ENCODE measurements at places on chromosomes 5 and 9. TPM values are rescaled to one million over a fixed set of nuclear protein-coding genes. Genes with fewer than 3 reads are reported as not detected.
A peak's percentile ranks its signal among the peaks of the same experiment; 100 is the strongest.

- DNase-seq: peak; percentile 27
These were observed 105.6 kb downstream of the TENT4A start for GRCh38 chr5:6818594-6819511.

- no peak for DNase-seq
These were observed 282.1 kb downstream of the CRB2 start for GRCh38 chr9:123637945-123638634.

- DNase-seq: peak; percentile 84
These were observed 513.1 kb downstream of the PDE4D start for GRCh38 chr5:59380350-59380951.

DNA sequence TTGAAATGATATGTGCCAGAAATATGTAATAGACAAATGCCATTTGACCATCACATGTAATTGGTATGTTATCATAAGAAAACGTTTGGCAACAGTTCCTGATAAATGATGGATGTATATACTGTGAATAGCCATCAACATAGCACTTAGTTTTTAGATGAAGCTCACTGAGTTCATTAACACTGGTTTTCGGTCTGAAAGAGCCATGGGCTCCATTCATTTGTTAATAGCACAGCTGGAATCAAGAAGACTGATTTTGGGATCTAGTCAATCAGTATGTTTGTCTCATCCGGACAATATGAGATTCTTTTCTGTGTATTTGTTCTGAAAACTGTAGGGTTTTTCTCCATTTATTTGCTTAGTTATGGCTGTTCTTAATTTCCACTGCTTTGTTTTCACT lies 413.5 kb upstream of the CLINT1 start:
- no peak for DNase-seq

GRCh38 chr5:149818116-149818515 lies 88.0 kb downstream of the PPARGC1B start:
- DNase-seq: no peak

DNA sequence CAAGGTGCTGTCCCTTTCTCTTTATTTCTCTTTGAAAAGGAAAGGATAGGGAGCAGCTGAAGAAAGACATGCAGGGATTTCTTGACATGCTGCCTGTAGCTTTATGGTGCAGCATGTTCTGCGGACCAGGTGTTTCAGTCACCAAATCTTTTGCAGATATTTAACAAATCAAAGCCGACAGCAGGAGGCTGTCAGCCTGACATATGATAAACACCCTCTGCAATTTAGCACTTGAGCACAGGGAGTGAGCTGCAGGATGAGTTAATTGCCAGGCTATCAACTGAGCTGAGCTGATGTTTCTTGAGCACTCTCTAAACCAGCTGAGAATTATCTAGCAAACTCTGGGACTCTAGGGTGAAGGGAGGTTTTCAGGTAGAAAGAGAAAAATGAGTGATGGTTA lies 212.8 kb upstream of the ATP10B start:
- DNase-seq: no peak

DNA sequence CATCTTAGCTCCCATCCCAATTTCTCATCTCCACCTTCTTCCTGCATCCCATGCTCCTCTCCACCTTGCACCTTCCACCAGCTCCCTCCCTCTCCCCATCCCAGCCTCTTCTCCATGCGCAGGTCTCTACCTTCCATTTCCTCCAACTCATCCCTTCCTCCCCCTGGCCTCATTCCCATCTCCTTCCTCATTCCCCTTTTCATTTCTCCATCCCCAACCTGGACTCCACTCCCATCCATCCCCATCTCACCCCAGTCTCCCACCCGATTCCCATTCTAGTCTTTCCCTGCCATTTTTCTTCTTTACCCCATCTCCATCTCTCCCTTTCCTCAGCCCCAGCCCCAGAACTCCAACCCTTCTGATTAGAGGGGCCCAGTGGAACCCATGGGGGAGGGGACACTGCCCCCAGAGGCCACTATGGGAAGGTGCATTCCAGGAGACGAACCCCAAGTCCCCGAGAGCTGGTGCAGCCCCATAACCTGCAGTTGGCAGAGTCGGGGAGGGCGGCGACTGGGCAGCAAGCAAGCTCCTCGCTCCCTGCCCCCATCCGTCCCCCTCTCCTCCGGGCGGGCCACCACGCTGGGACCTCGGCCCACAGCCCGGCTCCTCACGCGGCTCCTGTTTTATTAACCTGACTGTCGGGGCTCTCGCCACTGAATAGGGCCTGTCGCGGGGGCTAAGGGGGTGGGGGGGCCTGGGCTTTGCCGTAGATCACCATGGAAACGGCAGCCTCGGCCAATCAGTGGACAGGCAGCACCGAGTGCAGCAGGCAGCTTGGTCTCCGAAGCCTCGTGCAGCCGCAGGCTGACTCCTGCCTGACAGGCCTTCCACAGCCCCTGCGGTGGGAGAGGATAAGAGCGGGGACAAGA lies 66.7 kb downstream of the PCDH1 start:
- DNase-seq: no peak

DNA sequence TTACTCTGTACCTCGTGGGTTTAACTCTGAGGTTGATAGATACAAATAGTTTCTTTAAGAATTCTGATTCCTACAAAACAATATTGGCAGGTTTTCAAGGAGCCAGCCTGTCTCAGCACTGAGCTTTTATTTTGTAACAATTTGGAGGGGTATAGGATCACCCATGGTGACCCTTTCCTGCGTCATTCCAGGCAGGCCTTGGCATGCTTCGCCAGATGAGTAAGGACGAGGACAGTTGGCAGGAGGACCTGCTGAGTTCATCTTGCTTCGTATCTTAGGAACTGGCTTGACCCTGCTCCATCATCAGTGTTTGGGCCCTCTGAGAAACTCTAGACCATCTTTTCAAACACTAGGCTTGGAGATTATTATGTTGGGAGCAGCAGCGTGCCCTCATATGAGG lies 17.9 kb downstream of the ZNF462 start:
- DNase-seq: no peak

GRCh38 chr9:89811886-89812450 lies 207.2 kb downstream of the GADD45G start:
- no peak for DNase-seq

- DNase-seq: no peak
These were observed 12.2 kb upstream of the POMT1 start for GRCh38 chr9:131490514-131490913.

- peak; percentile 72 for DNase-seq
These were observed 70.0 kb downstream of the NLN start for GRCh38 chr5:65791712-65792673.

GRCh38 chr9:88997646-88998045 lies 6.4 kb downstream of the S1PR3 start:
- DNase-seq: no peak

DNA sequence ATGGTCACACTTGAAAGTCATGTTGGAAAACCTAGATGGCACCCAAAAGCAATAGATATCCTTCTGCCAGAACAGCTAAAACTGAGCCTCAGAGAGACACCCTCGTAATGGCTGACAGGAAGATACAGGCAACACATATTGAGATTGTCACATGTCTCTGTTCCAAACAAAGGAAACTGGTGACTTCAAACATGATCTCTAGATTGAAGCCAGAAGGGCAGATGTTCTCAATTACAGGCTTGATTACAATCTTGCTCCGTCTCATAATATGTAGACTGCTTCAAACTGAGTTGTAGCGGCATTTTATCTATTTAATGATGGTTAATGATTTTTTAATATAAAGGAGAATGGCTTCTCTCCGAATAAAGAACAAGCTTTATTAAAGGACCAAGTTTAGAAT lies 774.3 kb downstream of the KCTD16 start:
- peak; percentile 2 for DNase-seq

GRCh38 chr5:127940854-127941253 lies 142.7 kb upstream of the SLC12A2 start:
- DNase-seq: peak; percentile 25

GRCh38 chr5:53249529-53250200 lies 140.1 kb upstream of the MOCS2 start:
- DNase-seq: peak; percentile 68

- peak; percentile 67 for DNase-seq
These were observed 37.0 kb downstream of the SYK start for GRCh38 chr9:90838581-90839154.

DNA sequence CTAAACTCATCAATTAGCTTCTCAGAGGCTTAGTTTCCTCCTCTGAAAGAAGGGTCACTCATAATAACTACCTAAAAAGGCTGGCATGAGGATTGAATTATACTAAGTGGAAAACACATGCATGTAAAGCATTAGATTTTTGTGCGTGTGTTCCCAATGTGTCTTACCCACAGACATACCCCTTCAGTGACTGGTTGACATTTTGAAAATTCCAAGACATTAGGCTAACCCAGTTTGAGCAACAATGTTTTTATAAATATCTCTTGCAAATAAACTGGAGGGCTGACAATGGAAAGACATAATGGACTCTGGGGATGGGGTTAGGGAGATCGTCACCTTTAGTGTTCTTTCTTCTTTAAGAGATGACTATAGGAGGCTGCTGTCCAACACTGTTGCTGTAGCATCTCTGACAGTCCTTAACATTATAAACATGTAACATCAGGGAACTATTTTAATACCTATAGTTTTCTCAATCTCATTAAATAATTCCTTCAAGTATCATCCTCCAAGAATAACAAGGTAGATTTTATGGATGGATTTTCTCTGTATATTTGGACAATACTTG lies 24.3 kb downstream of the HMHB1 start:
- peak; percentile 23 for DNase-seq

- DNase-seq: no peak
These were observed 374.8 kb upstream of the KIF2A start for GRCh38 chr5:61931236-61931635.

GRCh38 chr5:145787507-145787906 lies 47.6 kb downstream of the PRELID2 start:
- no peak for DNase-seq

- DNase-seq: no peak
These were observed 378 bp downstream of the GPR151 start for GRCh38 chr5:146515473-146516150.

- peak; percentile 91 for DNase-seq
These were observed 153.2 kb upstream of the C9orf72 start for GRCh38 chr9:27726244-27727081.

DNA sequence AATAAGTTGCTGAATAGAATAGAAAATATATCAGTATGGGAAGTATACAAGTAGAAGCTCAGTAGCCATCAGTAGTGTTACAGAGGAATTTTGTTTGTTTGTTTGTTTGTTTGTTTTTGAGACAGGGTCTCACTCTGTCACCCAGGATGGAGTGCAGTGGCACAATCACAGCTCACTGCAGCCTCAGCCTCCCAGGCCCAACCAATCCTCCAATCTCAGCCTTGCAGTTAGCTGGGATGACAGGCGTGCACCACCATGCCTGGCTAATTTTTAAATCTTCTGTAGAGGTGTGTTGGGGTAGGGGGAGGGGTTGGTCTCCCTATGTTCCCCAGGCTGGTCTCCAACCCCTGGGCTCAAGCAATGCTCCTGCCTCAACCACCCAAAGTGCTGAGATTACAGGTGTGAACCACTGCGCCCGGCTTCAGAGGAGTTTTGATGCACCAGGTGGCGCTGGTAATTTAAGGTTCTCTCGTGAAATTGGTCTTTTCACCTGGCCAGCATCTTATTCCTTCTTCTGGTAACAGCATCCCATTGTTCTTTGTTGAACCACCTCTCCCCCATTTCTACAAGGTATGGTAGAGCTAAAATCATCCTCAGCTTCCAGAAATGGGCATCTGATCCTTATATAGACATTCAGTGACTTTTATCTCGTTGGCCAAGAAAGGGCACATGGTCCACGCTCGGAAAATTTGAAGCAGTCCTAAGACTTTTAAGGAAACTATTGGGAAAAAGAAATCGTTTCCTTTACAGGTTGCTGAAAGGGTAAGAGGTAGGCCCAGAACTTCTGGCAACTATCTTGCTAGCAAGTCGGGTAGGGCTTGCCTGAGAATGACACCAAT lies 157.1 kb downstream of the ARRDC3 start:
- no peak for DNase-seq

GRCh38 chr5:157252711-157253465 lies 13.0 kb upstream of the CYFIP2 start:
- no peak for DNase-seq

- DNase-seq: no peak
These were observed 97.8 kb upstream of the HAND1 start for GRCh38 chr5:154575546-154576428.

GRCh38 chr5:9405196-9405754 lies 140.6 kb downstream of the SEMA5A start:
- DNase-seq: no peak

DNA sequence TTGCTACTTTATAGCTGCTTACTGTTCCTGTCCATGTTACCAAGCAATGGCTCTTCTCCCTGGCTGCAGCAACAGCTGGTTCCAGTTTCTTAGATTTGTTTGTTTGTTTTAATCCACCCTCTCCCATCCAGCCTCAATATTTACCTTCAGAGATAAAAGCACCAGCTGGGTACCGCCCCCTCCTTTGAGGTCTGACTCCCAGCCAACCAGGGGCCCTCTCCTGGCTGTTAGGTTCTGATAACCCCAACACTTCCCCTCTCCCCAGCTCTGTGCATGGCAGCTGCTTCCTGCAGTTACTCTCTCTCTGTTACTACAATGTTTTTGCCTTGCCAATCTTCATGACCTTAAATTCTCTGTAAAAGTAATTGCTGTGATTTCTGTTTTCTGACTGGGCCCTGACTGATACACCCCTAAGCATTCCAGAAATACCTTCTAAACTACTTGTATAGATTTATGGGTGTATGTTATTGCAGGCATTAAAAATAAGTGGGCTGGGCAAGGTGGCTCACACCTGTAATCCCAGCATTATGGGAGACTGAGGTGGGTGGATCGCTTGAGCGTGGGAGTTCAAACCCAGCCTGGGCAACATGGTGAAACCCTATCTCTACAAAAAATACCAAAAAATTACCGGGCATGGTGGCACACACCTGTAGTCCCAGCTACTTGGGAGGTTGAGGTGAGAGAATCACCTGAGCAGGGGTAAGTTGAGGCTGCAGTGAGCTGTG lies 2.6 kb upstream of the GCNT1 start:
- peak; percentile 23 for DNase-seq

GRCh38 chr9:68560071-68560844 lies 19.6 kb upstream of the TMEM252 start:
- DNase-seq: peak; percentile 36

SLC25A48 gene
- total RNA-seq: 0.18 TPM

CDC20B gene
- total RNA-seq: not detected

GABRA6 gene
- total RNA-seq: not detected

SH3RF2 gene
- total RNA-seq: 4.4 TPM

FBLL1 gene
- total RNA-seq: 0.62 TPM

POU5F2 gene
- total RNA-seq: 0.89 TPM

NTNG2 gene
- total RNA-seq: 0.58 TPM

DMRT3 gene
- total RNA-seq: 0.09 TPM

TMEM252 gene
- 0.09 TPM for total RNA-seq

DRD1 gene
- under 0.01 TPM for total RNA-seq
